B cell (primary cell): ENCODE measurements at places on chromosomes 16 and 17.

DNA sequence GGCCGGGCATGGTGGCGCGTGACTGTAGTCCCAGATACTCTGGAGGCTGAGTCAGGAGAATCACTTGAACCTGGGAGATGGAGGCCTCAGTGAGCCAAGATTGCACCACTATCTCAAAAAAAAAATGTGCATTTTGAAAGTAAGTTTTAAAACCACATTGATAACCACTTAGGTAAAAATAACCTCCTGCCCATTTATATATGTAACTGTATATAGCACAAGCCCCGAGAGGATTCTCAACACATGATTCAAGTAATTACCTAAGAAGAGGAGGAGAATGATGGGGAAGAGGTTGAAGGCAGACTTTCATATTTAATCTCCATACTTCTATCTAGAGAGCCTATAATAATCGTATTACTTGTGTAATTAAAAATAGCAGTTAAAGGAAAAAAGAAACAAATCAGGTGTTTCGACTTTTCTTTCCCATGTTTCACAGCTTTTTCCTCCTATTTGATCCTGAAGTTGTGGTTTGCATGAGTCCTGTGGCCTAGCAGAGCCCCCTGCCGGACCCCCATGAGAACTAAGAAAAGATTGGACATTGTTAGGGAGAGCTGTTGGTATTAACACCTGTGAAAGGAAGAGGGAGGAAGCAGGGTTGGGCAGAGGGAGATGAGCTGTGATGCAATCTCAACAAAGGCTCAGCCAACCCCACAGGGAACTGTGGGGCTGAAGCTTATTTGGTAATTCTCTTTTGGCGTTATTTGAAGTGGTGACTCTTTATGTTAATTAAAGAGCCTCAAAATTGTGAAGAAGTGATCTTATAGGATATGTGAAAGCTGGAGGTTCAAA lies 22.1 kb downstream of the PMFBP1 start:
- no peak for DNase-seq

GRCh38 chr16:88736088-88736487 lies 29.8 kb downstream of the CTU2 start:
- DNase-seq = no peak

- no peak for DNase-seq
Measured at GRCh38 chr16:73599351-73599750, 551.4 kb upstream of the ZFHX3 start.

- no peak for DNase-seq
Measured at GRCh38 chr16:11685844-11686618, 17.8 kb downstream of the SNN start.

DNA sequence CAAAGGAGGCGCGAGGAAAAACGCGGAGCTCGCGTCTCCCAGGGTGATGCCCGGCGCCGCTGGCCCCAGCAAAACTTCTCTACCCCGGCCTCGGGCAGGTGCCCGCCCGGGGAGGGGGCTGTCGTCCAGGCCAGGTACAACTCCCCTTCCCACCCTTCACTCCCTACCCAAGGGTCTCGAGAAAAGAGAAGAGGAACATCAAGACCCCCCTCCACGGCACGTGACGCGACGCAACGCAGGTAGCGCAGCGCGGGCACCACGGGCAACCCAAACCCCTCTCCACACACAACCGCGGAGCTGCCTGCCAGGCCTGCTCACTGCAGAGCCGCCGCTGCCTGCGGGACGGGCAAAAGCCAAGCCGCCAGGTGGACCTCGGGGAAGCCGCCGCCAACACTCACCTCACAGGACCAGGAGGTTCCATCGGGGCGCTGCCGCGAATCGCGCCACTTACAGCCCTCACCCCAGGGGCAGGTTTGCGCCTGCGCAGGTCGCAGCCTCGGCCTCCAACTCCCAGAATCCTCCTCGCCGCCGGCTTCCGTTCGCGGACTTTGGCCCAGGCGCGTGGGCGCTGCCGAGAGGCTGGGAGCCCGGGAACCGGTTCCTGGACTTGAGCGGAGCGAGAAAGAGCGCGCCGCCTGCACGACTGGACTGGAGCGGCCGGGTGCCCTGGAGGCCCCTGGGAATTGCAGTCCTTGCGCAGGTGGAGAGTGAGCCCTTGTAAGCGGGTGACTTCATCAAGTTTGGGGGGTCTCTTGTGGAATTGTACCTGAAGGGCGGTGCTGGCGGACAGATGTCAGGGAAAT lies at the start of gene ZNF232:
Gene ZNF232, minus strand, starts transcription at position 477 of the 803 bp plus-strand sequence. Its CDS starts 56 bp downstream, at position 421.
- peak; percentile 94 for DNase-seq

- DNase-seq = peak; percentile 47
Measured at GRCh38 chr16:23505180-23505665, 5.1 kb downstream of the GGA2 start.

DNA sequence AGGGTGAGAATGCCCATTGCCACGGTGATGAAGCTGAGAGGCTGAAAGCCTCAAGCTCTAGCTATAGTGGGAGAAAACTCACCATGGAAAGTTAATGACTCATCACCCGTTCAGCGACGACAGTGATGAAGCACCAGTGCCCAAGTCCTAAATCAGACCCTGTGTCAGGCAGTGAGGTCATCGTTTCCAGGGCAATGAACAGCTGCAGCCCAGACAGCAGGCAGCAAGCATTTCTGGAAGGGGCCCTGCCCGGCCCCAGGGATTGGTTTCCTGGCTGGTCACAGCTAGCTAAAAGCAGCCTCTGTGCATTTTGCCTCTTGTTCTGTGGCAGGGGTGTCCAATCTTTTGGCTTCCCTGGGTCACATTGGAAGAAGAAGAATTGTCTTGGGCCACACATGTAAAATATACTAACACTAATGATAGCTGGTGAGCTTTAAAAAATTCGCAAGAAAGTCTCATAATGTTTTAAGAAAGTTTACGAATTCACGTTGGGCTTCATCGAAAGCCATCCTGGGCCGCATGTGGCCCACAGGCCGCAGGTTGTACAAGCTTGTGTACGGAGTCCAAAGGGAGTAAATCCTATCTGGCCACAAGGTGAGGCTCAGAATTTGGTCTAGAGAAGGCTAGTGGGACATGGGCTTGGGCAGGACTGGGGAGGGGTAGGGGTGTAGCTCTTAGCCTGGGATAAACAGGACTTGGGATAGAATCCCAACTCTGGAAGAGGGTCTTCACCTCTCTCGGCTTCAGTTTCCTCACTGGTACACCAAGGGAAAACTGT lies 40.6 kb downstream of the MIS12 start:
- no peak for DNase-seq

DNA sequence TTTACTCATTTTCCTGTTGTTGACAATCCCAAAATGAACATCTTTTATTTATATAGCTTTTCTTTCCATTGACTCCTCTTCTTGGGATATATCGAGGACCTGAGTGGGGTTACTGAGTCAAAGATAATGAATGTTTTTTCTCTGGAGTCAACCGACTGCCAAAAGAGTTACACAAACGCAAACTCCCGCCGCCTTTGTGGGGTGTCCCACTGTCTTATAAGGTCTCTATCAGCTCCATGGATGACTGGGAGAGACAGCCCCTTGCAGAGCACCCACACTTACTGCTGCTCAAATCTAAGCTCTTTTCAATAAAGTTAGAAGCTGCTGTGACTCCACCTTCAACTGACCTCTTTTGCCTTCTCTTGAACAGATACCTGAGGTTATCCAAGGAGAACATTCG lies 25.2 kb downstream of the C16orf78 start:
- DNase-seq = no peak

- DNase-seq = no peak
Measured at GRCh38 chr17:80696456-80696855, 151.8 kb downstream of the RPTOR start.

DNA sequence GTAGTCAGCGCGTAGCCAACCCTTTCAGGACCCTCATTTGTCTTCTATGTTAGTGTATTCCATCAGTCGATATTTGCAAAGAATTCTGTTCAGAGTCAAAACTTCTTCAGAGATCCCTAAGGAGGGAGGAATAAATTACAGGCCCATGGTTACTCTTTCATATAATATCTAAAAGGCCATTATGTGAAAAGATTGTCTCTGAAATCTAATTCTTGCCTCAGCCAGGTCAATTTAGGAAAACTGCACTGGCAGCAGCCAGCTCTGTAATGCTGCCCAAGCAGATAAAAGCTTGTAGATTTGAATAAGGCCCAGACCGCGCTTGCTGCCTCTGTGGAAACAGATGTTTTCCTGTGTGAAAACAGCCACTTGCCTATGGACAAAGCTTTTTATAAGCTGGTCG lies 379.8 kb downstream of the CNTNAP4 start:
- DNase-seq = no peak

- peak; percentile 51 for DNase-seq
Measured at GRCh38 chr17:77127735-77128361, 12.9 kb upstream of the SEC14L1 start.

DNA sequence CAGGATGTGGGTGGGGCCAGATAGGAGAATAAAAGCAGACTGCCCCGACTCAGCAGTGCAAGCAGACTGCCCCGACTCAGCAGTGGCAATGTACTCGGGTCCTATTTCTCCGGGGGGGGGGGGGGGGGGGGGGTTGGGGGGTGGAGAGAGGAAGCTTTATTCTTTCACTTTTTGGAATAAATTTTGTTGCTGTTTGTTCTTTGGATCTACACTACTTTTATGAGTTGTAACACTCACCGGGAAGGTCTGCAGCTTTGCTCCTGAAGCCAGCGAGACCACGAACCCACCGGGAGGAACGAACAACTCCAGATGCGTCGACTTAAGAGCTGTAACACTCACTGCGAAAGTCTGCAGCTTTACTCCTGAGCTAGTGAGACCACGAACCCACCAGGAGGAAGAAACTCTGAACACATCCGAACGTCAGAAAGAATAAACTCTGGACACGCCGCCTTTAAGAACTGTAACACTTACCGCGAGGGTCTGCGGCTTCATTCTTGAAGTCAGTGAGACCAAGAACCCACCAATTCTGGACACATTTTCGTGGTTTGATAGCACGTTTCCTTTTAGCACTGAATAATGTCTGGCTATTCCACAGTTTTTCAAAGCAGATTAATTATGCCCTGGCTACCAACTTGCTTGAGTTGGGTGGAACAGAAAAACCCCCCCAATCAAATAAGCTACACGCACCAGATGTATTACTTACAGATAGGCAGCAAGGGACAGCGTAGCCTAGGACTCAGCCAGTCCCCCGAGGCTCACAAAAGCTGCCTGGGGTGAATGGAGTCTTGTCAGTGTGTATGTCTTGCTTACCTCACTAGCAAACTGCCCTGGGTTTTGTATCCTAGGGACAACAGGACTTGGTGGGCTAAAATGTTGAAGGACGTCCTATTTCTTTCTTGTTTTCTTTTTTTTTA lies 11.9 kb downstream of the FZD2 start:
- no peak for DNase-seq

DNA sequence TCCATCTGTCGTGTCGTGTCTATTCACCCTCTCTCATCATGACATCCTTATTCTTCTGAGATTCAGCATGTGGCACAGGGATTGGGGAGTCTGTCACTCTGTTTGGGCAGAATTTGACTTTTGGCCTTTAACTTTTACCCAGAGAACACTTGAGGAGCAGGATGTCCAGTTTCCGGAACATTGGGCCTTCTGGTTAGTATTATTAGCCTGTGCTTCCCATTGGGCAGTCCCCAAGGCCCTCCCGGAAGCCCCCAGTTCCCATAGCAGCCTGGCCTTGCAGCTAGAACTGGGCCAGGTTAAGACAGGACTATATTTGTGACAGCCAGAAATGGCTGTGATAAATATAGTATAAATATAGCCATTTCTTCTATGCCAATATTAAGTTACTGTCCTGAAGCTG lies 9.6 kb downstream of the SCN4A start:
- no peak for DNase-seq

- no peak for DNase-seq
Measured at GRCh38 chr16:89537549-89537925, 22.9 kb upstream of the RPL13 start.

DNA sequence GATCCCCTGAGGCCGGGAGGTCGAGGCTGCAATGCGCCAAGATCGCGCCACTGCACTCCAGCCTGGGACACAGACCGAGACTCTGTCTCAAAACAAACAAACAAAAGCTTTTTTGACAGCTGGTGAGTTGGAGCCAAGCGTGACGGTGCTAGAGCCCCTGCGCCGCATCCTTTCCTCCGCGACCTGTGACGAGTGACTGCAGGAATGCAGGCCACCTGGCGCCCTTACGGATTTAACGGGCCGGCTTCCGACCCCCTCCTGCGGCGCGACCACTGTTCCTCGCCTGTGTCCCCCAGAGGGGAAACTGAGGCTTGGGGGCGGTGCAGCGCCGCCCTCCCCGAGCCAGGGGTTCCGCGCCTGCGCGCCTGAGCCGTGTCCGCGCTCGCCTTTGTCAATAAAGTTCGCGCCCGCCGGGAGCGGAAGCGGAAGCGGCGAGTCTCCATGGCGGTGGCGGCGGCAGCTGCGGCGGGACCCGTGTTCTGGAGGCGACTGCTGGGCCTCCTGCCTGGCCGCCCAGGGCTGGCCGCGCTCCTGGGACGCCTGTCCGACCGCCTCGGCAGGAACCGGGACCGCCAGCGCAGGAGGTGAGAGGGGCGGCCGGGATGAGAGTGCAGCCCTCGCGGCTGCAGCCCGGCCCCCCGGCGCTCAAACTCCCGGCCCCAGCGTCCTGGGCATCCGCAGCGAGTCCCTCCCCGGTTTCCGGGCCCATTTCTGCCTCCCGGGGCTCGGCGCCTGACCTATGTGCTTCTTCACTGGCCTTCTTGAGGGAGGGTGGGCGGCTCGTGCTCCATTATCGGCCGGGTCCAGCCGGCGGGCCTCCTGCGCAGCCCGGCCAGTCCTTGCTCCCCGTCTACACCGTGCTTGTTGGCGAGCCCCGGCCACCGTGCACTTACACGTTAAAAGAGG lies at the start of gene PGS1:
Gene PGS1, plus strand, starts transcription at position 425 of the 906 bp plus-strand sequence. Its CDS starts 17 bp downstream, at position 442.
- peak; percentile 88 for DNase-seq

GRCh38 chr16:89361751-89362539 lies 128.4 kb downstream of the ANKRD11 start:
- DNase-seq = peak; percentile 57

DNA sequence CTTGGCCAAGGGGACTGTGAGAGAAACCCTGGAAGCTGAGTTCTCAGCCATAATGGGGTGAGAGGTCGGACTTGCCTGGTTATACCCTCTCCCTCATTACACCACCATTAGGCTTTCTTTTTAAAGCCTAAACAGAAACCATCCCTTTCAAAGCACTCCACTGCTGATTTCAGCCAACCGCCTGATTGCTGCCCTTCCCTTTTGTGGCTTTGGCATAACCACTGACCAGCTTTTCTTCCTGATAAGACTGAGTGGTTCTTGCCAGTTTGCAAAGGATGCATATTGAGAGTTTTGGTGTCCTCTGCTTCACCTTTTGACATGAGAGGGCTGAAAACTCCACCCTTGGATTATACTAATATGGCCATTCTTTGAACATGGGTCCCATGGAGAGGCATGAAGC lies 308.2 kb upstream of the GOT2 start:
- DNase-seq = no peak

DNA sequence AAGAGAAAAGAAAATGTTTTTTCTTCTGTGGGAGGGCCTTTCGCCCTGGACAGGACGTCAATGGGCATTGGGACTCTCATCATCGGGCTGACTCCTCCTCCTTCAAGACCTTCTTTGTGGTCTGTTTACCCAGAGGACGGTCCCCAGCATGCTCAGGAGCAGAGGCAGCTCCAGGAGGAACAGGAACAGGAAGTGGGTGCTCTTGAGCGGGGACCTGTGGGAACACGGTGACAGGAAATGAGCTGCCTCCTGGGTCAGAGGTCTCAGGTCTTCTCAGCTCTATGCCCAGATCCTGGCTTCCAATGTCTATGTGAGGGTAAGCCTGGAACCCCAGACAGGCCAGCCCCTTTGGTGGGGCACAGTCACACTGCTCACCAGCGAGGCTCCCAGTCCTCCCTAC lies 12.2 kb downstream of the CD300LD start:
- DNase-seq = no peak
